ENCODE measurements at places on chromosomes 7 and 10.

DNA sequence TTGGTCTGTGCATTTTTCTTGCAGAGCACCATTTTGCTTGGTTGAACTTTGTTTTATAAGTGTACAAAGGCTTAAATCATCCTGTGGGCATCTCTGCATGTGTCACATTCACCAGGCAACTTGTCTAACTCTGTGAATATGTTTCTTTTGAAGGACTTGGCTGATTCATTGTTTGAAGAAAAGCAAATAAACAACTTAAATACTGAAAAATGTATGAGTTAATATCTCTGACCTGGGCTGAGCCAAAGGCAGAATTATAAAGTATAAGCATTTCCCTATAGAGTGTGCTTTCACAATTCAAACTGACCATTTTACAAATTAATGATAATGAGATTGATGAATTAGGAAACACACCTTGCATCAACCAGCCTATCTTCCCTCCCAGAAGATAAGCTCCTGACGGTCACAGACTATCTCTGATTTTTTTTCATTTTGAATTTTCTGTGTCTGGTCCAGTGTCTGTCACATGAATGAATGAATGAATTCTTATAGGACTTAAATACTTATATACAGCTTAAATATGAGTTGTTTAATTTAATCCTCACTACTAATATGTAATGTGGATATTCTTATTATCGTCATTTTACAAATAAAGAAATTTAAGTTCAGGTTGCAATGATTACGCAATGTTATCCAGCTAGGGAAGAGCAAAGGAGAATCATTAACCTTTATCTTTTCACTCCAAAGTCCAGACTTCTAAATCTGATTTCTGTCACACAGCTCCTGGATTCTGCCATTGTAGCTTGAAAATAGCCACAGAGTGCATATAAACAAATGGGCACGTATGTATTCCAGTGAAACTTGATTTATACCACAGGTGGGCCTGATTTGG lies 182.0 kb upstream of the PHYHIPL start:
- DNase-seq, result peak; percentile 34

DNA sequence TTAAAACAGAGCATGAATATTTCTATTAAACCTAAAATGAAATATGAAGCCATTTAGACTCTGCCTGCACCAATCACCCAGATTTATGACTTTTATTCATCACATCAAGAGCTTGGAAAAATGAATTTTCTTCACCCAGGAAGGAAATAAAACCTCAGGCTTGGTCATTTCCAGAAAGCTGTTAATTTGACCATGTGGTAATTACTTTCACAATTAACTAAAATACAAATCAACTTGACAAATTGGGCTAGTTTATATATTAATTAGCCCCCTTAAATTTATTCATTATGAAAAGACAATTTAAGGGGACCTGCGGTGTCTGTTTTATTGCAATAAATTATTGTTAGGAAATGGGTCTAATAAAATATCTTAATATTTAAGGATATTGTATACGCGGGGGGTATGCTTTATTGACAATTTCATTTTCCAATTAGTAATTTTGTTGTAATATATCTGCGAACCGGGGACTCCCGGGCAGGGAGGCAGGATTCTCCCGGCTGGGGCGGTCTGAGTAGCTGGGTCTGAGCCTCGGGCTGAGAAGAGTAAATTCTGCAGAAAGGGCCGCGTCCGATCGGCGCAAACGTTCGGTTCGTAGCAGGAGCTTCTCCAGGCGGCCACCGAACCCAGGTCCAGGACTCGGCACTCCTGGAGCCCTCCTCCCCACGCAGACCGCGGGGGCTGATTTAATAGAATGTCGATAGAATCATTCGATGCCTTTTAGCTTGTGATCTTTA lies 9.4 kb upstream of the MNX1 start:
- DNase-seq, result no peak

DNA sequence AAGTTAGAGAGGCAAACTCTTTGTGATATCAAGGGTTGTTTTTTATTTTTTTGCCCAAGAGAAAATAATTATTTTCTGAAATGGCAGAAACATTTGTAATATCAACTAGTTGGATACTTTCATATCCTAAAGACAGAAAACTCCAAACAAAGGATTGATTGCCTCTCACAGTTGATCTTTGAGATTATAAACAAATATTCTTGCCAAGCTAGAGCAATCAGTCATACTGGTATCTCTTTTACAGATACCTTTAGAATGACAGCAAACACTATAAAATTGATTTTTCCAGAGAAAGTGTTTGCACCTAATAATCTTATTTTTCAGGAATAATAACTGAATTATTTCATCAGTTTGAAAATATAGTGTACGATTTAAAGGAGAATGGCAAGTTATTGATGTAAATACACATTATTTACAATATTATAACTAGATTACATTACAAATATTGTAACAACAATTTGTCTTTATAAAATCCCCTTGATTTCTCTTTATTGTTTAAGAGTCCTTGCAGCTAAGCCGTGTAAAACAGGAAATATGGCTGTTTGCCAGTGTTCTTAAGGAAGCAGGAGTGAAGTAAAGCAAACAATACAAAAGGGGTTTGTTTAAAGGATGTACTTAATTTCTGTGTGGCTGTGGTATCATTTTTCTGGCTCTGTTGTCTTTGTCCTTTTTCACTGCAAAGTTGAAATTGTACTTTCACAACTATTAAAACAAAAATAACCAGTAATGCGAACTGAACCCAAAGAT lies 58.4 kb downstream of the MAPK8 start:
- DNase-seq, result no peak

DNA sequence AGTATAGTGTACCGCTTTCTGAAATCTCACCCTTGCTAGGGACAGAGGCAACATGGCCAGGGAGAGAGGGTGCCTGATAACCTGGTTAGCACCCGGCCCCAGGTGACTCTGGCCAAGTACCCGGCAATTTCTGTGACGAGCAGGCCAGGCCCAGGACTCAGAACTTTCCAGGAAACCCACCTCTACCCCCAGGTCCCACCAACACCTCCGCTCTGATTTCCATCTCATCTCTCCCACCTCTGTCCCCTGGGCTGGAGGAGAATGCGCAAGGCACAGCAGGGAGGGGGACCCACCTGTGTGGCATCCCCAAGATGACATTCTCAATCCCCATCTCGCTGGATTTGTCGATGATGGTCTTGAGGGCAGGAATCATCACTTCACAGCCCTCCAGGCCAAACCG lies 11.6 kb downstream of the OGDHL start:
- DNase-seq, result no peak

- DNase-seq, result no peak
Observed at GRCh38 chr7:87545760-87546159, 54.9 kb downstream of the ABCB1 start.

GRCh38 chr7:138887872-138888656 lies 90.1 kb upstream of the ATP6V0A4 start:
- no peak for DNase-seq

DNA sequence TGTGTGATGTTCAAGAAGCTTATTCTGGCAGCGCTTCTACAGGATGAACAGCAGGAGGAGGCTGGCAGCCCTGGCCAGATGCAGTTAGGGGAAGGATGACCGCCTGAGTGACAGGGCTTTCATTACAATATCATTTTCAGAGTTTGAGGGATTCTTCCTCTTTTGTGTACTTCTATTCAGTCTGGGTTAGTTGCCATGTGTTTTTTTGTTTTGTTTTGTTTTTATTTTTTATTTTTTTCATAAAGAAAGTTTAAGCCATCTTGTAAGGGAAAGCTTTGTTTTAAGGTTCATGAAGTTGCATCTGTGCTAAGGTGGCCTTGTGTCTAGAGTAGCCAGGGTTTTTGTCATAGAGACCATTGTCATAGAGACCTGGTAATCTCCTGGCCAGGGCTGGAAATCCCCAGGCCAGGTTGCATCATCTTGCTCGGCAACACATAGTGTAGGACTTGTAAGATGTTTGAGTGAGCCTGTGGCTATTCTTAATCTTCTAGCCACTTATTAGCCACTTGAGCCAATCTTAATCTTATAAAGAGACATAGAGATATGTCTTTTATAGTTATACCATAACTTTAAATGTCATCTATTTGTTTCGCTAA lies 230.5 kb upstream of the TMEM229A start:
- DNase-seq, result no peak

DNA sequence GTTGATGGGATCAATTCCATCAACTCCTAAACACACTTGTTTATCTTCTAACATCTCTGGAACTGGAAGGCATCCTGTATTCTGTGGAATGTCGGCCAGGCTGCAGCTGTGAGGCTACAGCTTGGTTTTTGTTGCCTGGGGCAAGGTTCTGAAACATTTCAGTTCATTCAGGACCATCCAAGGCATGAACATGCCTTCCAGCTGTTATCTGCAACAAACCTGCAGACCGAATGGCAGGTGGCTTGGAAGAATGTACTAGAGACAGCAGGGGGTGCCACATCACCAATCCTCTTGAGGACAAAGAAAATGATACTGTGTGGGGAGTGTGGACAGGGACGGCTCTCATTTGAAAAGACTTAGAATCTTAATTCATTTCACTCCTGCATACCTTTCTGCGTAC lies 12.4 kb downstream of the PAPOLB start:
- DNase-seq, result no peak

GRCh38 chr7:50544992-50545391 lies 20.2 kb downstream of the DDC start:
- DNase-seq, result no peak

GRCh38 chr7:94425546-94425945 lies 30.9 kb downstream of the COL1A2 start:
- no peak for DNase-seq

- DNase-seq, result peak; percentile 9
Observed at GRCh38 chr10:112491144-112491543, 44.1 kb downstream of the VTI1A start.

GRCh38 chr7:96236198-96237039 lies 85.5 kb downstream of the SLC25A13 start:
- peak; percentile 62 for DNase-seq
